ENCODE measurements at places on chromosomes 5 and 9. TPM values are rescaled to one million over a fixed set of nuclear protein-coding genes. Genes with fewer than 3 reads are reported as not detected.

Gene TNPO1
- 97.5 TPM for total RNA-seq

Gene SUB1
- total RNA-seq, result 269 TPM

Gene TMEM174
- not detected for total RNA-seq

Gene MYORG
- total RNA-seq, result 0.94 TPM

Gene BNIP1
- 12.9 TPM for total RNA-seq

Gene PRRX2
- total RNA-seq, result 14.3 TPM

Gene TAF11L10
- not detected for total RNA-seq

Gene LECT2
- not detected for total RNA-seq

Gene CCL19
- not detected for total RNA-seq

Gene CDH6
- total RNA-seq, result 1.6 TPM

Gene TIGD6
- 5.5 TPM for total RNA-seq

Gene ARSI
- 7.2 TPM for total RNA-seq

Gene SLC4A9
- under 0.01 TPM for total RNA-seq

Gene TMC1
- not detected for total RNA-seq

Gene FCN2
- total RNA-seq, result not detected

Gene IER5L
- total RNA-seq, result 94.3 TPM

Gene NOXA1
- 0.23 TPM for total RNA-seq

Gene QRFP
- total RNA-seq, result not detected

Gene GPR150
- total RNA-seq, result 0.26 TPM

Gene ALAD
- 12.3 TPM for total RNA-seq

Gene SPATA6L
- total RNA-seq, result 1.0 TPM

Gene LCN2
- total RNA-seq, result 0.23 TPM

Gene SH3GL2
- total RNA-seq, result not detected

Gene HRCT1
- total RNA-seq, result 1.4 TPM

Gene VAV2
- total RNA-seq, result 7.3 TPM

Gene HAVCR1
- total RNA-seq, result not detected

Gene C6
- total RNA-seq, result 10.0 TPM

Gene HTR4
- not detected for total RNA-seq

Gene ITGA2
- total RNA-seq, result 3.5 TPM

Gene CCDC192
- 2.0 TPM for total RNA-seq
